ENCODE measurements at places on chromosomes 3 and 15.

DNA sequence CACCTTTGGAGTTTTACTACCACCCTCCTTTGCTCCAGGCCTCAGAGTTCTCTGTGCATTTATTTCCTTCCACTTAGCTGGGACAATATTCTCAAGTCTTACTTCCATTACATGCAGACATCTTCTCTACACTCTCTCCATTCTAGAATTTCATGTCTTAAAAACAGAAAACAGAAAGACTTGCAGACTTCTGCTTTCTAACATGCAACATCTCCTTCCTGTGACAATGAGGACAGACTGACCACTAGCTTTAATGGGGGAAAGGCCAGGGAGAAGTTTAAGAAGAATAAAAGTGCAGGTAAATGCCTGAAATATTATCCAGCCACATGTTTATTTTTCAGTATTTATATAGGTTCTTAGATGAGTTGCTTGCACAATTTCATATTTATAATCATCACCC is 17.1 kb upstream of the CSTA start:
- DNase-seq = no peak

DNA sequence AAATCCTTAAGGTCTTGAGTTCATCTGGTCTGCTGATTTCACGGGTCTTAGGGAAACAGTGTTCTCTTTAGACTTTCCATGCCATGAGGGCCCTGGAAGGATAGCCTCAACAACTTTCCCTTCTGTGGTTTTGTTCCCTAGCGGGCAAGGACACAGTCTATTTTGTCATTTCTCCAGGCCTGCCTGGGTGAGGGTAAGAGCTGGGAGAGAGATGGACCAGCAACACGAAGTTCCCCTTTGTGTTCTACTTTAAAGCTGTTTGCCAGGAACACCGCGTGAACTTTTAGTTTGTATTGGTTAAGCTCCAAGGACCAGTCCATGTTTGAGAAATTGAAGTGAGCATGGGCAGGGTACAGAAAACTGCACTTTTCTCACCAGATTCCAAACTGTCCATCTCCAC is 20.9 kb downstream of the ST3GAL6 start:
- no peak for DNase-seq

DNA sequence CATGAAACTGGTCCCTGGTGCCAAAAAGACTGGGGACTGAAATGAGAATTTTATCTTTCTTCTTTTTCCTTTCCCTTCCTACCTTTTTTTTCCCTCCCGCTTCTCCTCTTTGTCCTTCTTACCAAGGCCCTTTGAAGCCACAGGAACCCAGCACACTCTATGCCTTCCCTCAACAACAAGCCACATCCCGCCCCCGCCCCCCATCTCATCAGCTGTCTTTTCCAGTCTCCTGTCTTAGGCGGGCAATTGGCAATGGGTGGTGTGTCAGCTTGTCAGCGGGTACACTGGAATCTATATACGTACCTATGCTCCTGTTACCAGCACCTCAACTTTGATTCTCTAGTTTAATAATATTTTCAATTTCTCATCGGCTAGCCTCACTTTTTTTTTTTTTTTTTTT is 56.3 kb upstream of the CHD2 start:
- peak; percentile 48 for DNase-seq

GRCh38 chr3:45701172-45701867 is 12.1 kb downstream of the SACM1L start:
- no peak for DNase-seq

DNA sequence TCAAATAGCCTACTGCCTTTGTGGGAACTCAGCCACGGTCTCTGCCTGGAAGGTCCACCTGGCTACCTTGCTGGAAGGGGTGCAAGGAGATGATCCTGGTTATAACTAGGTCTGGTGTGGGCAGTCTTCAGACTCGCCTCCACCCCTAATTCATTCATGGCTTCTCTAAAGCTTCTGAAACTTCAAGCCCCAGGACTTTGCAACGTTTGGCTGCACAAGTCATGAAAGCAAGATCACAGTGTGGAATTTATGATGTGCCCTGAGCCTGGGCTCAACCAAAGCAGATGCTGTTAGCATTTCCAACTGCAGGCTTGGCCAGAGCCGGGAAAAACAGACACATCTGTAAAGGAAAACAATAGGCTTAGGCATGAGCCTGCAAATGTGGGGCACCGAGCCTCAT is 200.4 kb upstream of the WNT5A start:
- no peak for DNase-seq

DNA sequence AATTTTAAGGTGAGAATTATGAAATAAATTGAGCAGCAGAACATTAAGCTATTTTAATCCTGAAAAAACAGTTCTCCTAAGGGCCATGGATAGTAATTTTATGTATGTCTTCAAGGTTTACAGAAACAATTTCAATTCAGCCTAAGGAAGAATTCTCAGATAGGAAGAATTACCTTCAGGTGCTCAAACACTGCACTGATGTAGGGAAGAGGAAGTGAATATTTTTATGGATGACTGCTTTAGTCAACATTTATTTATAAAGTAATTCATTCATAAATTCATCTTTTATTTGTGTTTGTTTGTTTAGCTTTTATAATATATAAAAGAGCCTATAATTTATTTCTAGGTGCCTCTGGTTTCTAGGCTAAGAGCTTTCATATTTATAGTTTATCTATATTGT is 620.7 kb downstream of the NAALADL2 start:
- DNase-seq = no peak

DNA sequence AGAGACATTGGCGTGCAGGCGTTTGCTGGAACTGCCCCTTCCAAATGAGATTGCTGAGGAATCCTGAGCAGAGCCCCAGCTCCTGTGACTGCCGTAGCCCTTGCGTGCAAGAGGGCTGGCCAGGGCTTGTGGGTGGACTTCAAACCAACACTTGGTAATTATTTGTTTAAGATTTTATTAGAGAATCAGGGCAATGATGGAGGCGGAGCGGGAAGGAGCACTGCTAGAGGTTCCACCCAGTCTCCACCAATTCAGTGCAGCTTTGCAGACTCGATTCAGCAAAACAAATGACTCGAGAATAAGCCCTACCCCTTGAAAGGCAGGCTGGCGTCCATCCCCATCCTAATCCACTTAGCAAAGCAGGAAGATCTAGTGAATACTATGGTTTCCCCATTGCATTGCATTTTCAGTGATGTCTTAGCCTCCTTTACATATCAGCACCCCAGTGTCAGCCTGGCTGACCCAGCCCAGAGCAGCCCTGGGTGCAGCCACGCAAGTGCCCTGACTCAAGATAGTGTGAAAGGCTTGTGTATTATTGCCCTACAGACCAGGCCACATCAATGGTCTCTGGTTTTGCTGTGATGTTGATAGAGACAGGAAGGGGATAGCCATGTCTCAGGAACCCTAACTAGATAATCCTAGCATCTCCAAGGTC is 26.0 kb downstream of the GLDN start:
- DNase-seq = no peak

DNA sequence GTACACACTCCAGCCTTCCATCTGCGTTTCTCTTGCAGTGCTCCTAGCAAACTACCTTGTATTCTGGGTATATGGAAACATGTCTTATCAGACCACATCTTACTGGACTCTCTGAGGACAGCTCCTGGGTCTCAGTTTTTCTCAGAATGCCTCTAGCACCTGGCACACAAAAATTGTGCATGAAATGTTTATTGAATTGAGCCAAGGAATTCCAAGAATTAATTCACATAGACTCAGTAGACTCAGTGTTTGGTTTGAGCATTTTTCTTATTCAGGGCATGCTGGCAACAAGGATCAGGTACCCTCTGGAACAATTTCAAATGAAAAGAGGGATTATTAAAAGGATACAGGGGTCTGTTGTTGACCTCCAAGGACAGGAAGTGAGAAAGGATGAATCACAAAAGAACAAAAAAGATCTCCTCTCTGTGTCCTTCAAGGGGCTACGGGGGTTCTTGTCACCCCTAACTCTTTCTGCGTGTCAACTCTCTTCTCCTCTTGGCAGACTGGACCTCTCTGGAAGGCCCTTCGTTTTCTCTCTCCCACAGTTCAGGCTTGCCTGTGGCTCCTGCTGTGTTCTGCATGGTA is 270.0 kb upstream of the HES1 start:
- no peak for DNase-seq

GRCh38 chr3:138468886-138469285 is 34.5 kb downstream of the ESYT3 start:
- DNase-seq = no peak

DNA sequence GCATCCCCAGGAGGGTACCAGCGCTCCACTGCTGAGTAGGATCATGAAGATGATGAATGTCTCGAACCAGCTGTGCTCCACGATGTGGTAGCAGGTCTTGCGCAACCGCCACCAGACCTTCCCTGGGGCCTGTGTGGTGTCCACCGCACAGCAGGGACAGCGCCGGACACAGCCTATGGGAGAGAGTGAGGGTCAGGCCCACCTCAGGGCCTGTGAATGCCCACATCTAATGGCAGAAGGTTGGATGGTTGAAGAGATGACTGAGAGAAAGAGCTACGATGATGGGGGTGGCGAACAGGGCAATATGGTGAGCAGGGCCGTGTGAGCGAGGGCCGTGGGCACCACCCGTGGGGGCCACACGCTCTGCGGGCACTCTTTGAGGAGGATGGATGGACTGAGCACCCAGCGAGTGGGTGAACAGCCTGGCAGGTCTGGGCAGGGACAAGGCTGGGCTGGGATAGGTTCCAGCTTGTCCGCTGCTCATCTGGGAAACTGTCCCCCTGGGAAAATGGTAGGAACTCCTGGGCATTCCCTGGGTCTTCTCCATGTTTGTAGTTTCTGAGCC is 74.1 kb downstream of the SCN5A start:
- no peak for DNase-seq

- DNase-seq = no peak
These were observed 114.8 kb downstream of the EOMES start for GRCh38 chr3:27607370-27607769.

- DNase-seq = no peak
These were observed 115.5 kb downstream of the GMNC start for GRCh38 chr3:190746986-190747385.

- DNase-seq = peak; percentile 79
These were observed 29.5 kb upstream of the TMEM115 start for GRCh38 chr3:50388720-50389413.

- no peak for DNase-seq
These were observed 29.6 kb upstream of the ADAMTS9 start for GRCh38 chr3:64717411-64717810.

GRCh38 chr15:75723847-75724660 is 11.4 kb upstream of the CSPG4 start:
- peak; percentile 81 for DNase-seq

- peak; percentile 65 for DNase-seq
These were observed 128.3 kb downstream of the WDR76 start for GRCh38 chr15:43955140-43955539.

DNA sequence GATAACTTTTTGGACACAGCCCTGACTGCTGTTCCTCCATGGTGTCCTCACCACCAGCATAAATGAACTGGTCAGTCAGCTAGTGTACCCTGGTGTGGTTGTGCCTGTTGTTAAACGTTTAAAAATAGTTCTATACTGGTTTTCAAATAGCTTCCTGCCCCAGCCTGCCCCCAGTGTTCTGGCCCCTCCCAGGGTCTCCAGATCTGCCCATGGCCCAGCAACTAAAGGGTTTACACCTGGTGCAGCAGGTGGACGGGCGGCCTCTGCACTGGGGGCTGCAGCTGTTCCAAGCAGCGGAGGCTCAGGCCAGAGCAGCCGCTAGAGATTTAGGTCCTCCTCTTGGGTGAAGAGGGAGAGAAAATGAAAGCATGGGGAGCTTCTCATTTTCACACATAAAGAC is 6.1 kb upstream of the NR2E3 start:
- DNase-seq = no peak

DNA sequence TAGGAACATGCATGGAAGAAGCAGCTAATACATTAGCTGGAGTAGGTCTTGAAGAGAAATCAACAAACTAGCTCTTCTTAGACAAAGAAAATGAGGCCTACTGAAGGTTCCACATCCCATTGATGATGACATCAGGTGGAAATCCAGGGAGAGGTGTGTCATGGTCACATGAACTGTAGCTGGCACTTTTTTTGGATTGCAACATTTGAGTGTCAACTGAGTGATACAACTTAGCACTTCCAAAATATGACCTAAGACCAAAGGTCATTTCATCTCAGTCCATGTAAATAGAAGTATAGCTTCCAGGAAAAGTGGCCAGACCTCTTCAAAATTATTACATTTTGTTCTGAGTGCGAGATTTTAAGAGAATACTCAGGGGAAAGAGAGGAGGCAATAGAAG is 117.2 kb upstream of the MEIS2 start:
- DNase-seq = no peak

DNA sequence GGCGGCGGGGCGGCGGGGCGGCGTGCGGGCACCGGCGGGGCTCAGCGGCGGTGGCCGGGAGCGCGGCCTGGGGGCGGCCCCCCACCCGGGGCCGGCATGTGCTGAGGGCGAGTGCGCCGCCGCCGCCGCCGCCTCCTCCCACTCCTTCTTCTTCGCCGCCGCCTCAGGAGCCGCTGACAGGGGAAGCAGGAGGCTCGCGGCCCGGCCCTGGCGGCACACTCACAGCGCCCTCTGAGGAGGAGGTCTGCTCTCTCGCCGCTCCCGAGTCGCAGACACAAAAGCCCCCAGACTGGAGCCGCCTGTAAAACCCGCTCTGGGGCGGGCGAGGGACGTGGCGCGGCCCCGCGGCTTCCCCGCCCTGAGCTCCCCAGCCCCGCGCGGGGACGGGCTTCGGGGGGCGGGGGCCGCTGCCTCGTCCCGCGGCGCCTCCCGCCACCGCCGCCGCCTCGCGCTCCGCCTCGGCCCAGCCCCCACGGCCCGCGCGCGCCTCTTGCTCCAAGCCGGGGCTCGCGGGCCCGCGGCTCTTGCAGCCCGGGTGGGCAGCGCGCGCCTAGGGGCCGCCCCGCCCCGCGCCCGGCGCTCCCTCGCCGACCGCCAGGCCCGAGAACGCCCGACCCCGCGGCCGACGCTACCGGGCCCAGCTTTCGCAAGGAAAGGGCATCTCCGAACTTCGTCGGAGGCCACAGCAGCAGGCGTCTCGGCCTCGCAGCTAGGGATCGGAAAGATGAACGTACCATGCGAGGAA is at the start of gene PYGO1:
TSS of gene PYGO1 (minus strand) at position 276 of the 745 bp plus-strand sequence. CDS start 462 bp downstream, outside the sequence.
- peak; percentile 85 for DNase-seq

- peak; percentile 43 for DNase-seq
These were observed 92.8 kb downstream of the FRMD4B start for GRCh38 chr3:69292959-69293574.

DNA sequence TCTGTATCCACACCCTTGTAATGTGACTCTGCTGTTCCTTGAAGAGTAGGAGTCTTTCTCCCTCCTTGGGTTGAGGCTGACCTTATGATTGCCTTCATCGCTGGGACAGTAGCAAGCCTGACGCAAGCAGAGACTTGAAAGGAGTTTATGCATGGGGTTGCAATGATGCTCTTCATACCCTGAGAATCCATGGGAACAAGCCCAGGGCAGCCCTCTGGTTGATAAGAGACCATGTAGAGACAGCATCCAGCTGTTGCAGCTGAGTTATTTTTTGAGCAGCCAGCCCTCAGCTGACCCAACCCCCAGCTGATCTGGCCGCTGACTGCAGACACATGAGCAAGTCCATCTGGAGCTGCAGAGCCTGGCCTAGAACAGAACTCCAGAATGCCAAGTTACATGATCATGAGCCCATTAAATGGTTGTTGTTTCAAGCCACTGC is 60.6 kb upstream of the ARNT2 start:
- DNase-seq = no peak

DNA sequence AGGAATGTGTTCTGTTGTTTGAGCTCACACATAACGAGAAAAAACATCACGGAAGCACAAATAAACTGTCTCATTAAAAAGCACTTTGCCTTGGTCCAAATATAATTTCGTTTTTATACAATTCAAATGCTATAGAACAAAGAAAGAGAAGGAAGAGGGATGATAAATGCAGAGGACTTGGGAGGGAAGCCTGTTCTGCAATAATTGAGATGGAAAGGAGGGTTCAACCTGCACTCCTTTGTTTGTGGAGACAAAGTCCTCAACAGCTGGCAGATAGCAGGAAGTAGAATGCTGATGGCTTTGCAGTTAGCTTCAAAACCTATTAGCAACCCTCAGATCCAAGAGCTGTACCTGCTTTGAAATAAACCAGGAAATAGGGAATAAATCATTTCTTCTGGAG is 1010.8 kb downstream of the FHIT start:
- peak; percentile 8 for DNase-seq

All from retina (tissue), 1 donor.